ENCODE measurements at places on chromosomes 2 and 18.

- DNase-seq = peak; percentile 42
Observed at GRCh38 chr2:9145109-9145751, 61.4 kb upstream of the ASAP2 start.

DNA sequence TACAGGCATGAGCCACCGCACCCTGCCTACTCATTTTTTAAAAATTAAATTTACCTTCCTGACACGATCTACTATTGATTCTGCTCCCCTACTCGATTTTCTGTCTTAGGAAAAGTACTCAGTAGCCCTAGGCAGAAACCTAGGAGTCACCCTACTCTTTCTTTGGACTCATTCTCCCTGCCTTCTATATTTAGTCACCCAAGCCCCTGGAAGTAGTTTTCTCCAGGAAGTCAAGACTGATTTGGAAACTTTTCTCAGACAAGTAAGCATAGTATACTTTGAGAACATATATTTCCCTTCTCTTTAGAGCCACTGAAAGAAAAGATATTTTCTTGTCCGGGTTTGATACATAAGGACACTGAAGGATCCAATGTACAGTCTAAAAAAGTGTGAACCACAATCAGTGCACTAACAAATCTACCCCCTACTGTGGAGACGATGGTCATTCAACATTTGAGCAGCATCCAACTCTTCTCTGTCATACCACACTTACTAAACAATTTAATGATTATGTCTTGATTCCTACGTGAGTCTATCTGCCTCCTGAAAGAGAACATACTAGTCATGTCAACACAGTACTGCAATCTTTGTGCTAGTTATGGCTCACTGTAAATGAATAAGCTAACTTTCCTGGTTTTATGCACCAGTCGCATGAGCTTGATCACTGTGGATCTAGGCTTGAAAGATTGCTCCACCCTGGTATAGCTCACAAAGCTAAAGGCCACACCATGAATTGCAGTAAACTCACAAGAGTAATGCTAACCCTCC lies 19.8 kb downstream of the YWHAQ start:
- DNase-seq = no peak

- no peak for DNase-seq
Observed at GRCh38 chr18:58118536-58118935, 74.5 kb downstream of the NEDD4L start.

- DNase-seq = no peak
Observed at GRCh38 chr18:24381126-24381525, 16.5 kb downstream of the OSBPL1A start.

DNA sequence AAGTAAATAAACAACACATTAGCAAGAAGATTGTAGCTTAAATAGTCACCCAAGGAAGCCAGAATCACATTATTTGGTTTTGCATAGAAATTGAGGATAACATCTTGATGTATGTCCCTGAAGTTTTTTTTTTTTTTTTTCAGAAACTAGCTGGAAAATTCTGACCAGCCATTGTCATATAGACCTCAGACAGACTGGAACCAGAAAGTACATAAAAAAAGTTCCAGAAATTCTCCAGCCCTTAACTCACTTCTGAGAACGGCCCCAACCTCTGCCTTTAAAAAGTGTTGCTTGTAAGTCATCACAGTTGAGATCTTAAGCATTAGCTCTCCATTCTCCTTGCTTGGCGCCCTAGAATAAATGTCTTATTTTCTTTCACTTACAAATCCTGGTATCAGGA lies 350.5 kb downstream of the CCDC85A start:
- peak; percentile 66 for DNase-seq

- DNase-seq = no peak
Observed at GRCh38 chr2:20617081-20617575, 33.8 kb downstream of the HS1BP3 start.

DNA sequence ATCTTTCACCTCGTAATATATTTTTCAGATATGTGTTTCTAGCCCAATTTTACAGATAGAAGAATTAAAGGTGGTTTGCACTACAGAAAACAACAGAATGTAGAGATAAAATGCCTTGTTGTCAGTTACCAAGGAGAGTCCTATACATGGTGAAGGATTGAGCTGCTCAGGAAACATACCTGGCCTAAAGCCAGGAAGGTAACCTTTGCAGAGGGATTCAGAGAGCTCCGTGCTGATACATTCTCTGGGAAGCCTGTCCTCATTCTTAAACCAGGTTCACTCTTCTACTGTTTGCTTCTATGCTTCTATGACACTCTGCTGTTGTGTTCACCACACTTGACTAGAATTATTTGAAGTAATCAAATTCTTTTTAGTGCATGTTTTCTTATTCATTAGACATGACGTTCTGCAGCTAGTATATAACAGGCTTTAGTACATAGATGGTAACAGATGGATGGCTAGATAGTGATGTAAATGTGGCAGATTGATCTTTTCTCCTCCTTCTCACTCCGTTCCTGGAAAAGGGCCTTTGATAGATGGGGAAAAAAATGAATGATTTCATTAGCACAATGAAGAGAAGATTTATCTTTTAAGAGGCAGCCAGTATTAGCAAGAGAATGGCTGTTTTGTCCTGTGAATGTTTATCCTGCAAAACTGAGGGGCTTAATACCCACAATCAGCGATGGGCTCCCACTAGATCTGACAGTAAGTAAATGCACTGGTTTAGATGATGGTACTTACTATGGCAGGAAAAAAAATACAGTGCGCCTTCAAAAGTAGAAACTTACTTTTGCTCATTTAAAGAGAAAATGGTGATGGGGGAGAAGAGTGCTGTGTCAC lies 589.6 kb upstream of the FAM98A start:
- no peak for DNase-seq

DNA sequence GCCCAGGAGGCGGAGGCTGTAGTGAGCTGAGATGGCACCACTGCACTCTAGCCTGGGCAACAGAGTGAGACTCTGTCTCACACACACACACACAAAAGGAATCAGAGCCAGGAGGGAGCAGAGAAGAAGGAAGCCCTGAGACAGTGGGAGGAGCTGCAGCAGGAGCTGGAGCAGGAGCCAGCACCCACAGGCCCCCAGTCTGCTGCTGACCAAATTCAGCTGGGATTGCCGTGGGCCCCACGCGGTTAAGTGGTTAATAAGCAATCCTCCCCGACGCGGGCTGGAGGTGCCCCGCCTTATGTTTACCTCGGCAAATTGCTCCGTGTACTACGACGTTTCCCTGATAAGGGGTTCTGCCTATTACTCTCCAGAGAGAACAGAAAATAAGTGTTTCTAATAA lies 265.3 kb downstream of the TWIST2 start:
- DNase-seq = peak; percentile 30

DNA sequence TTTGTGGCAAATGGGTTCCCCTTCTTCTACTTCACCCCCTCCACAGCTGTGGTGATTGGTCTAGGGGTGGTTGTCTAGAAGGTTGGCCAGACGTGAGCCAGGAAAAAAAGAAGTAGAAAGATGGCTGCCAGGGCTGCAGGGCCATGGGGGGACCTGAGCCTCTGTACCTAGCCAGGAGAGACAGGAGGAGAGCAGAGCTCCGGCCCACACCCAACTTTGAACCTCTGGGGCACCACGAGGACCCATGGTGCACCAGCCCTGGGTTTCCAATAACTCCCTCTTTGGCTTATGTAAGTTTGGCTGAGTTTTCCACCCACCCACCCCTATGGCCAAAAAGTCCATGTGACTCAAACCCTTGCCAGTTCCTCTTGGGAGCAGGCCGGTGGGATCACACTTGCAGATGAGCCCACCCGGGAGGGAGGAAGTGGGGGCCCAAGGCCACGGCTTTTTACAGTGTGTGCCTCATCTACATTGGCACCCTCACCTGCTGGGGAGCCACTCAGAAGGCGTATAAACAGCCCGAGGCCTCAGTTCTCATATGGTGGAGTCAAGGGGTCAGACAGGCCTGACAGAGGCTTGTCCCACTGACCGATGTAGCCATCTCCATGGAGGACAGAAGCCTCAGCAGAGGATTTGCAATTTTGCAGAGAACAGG lies 293.1 kb upstream of the HDAC4 start:
- no peak for DNase-seq

DNA sequence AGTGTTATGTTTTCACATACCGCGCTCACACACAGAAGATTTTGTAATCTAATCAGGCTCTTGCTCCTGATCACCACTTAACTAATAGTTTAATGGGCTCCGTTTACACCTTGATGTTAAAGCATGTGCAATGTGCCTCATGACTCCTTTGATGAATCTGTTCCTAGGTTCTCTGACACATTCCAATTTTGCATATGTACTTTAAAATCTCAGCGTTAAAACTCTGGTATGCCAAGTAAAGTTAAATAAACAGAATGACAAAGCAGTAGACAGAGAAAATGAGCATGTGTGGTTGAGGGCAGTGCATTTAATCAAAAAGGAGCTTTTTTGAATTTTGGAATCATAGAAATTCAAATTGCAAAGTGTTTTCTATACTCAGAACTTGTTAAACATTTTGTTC lies 96.4 kb downstream of the TCF4 start:
- no peak for DNase-seq

- no peak for DNase-seq
Observed at GRCh38 chr18:58539659-58540380, 89.1 kb downstream of the ALPK2 start.

DNA sequence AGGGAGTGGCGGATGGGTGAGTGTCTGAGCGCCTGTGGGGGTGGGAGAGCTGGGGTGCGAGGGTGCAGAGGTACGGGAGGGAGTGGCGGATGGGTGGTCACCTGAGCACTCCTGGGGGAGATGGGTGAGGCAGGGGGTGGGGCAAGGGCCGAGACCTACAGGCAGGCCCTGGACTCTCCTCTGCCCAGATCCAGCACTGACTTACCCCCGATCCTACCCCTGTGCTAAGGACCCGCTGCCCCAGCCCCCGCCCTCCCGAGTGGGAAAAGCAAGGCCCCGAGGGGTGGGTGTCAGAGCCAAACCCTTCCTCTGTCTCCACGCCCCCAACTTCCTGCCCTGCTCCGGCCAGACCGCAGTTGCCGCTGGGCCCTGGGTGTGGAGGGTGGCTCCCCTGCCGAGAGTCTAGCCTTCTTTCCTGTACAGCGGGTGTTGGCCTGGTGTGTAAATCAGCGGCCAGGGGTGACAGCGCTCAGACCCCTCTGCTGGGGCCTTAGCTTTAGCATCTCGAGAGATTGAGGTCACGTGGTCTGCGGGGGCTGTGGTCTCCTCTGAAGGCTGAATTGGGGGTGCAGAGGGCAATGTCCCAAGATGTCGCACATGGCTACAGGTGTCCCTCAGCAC lies 12.5 kb downstream of the BOK start:
- DNase-seq = no peak

GRCh38 chr2:174125090-174125489 lies 123.2 kb downstream of the OLA1 start:
- DNase-seq = no peak

- DNase-seq = no peak
Observed at GRCh38 chr2:6111781-6112261, 419.6 kb downstream of the SOX11 start.

DNA sequence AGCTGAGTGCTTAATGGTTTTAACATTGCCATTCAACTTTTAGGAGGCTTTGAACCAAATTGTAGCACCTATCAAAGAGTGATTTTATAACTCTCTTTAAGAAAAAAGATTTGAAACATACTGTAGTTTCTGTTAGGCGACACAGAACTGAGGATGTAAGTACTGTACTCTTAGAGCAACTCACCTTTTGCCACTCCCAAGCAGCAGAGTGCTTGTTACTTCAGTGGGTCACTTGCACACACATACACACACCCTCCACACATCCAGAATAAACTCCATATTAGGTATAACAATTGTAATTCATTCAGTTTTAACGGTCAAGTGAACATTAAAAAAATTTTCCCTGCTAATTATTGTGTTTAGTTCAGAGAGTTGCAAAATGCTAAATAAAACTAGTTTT lies 118.3 kb downstream of the CAMKMT start:
- DNase-seq = no peak

DNA sequence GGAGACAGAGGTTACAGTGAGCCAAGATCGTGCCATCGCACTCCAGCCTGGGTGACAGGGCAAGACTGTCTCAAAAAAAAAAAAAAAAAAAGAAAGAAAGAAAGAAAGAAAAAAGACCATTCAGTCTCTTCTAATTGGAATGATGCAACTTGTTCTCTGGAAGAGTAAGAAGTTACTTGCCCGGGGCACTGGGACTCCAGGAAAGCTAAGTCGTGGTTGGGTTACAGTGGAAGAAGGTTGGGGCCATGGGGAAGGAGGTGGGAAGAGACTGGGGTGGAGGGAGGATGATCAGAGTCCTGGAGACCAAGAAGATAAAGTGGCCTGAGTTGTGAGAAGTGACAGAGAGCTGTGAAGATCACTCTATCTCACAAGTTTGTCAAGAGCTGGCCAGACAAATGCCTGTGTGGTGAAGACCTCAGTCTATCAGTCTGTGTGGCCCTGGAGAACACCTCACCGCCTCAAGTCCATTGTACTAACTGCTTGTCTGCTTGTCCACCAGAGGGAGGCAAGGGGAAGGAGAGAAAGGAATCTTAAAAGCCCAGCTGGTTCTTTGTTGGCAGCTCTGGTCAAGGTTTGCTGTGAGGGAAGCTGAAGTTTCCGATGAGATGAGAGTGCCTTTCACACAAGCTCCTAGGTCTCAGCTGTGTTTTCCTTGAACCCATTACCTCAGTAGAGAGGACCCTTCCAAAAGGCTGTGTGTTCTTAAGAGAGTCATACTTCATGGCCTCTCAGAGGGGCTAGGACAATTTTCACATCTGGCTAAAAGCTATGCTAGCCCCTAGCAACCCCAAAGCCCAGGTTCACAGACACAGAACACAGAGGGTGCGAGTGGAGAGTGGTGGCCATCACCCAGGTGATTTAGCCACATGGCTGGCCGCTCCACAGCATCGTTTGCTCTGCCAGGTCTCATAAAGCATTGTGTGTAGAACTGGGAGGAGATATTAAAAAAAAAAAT lies 72.0 kb upstream of the TMEM178A start:
- peak; percentile 91 for DNase-seq

GRCh38 chr2:233248999-233249398 lies 2.5 kb upstream of the ATG16L1 start:
- DNase-seq = no peak

DNA sequence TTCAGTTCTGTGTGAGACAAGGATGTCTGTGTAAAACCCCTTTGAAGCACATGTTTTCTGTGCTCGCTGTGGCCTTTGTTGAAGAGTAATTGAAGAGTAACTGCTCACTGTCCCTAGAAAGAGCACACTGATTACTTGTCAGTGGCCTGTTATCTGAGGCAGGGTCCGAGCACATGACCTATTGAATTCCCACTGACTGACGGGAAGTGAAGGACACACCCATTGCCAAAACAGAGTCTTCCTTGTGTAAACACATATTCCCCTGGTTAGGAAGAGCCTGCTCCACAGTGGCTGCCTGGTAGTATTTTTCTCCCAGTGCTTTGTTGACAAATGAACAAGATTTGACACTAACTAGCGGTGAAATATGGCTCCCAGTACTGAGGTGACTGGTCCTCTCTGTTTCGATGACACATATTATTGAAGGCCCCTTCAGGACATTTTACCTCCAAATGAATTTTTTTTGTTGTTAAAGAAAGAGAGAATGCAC lies 148.5 kb upstream of the GYPC start:
- DNase-seq = no peak
